ENCODE measurements at places on chromosomes 2 and 18.

- peak; percentile 74 for DNase-seq
These were observed 488.6 kb downstream of the BCL11A start for GRCh38 chr2:60064687-60065389.

GRCh38 chr18:25189391-25190185 lies 162.4 kb downstream of the ZNF521 start:
- DNase-seq = peak; percentile 87

- DNase-seq = peak; percentile 62
These were observed 58.3 kb upstream of the MAPRE3 start for GRCh38 chr2:26911911-26912861.

GRCh38 chr2:221211653-221212052 lies 360.5 kb downstream of the EPHA4 start:
- DNase-seq = no peak

- DNase-seq = no peak
These were observed 29.0 kb downstream of the TBR1 start for GRCh38 chr2:161445097-161445496.

GRCh38 chr2:56292951-56293350 lies 109.2 kb downstream of the CCDC85A start:
- DNase-seq = peak; percentile 24

DNA sequence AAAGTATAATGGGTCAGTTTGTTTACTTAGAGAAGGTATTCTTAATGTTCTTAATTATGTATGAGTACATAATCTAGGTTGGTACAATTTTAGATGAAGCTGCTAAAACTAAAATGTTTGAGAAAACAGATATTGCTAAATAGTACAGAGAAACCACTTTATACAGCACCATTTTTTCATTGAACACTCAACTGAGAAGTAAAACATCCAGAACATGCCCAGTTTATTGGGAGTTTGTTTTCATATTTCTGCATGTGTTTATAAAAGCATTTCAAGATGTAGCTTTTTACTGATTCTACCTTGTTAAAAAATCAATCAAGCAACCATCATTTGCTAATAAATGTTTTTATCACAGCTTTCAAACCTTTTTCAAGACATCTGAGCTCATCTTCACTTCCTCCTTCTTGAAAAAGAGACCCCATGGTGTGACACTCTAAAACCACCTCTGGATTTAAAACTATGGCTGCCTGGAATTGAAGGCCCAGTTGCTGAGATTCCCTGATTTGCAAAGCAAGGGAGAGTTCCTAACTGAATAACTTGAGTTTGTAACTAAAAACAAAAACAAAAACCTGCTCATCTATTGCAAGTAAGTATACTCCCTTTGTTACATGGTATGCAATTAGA lies 585.9 kb downstream of the ZEB2 start:
- no peak for DNase-seq

GRCh38 chr2:183521911-183522310 lies 397.7 kb downstream of the NUP35 start:
- DNase-seq = no peak

DNA sequence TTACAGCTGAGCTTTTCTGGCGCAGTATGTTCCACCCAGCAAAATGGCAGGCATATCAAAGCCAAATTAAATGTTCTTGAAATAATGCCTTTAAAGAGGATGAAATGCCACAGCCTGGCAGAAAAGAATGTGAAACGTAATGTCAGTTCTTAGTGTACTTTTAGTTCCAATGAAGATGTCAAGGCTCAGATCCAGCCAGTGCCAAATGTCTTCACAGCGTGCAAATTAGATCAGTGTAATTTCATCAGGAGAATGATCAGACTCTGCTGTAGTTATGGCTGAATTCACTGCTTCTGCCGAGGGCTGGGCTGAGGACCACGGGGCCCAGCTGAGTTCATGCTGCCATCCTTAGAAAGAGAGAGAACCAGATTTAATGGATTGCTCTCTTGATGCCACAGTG lies 78.7 kb upstream of the ITGA4 start:
- no peak for DNase-seq

DNA sequence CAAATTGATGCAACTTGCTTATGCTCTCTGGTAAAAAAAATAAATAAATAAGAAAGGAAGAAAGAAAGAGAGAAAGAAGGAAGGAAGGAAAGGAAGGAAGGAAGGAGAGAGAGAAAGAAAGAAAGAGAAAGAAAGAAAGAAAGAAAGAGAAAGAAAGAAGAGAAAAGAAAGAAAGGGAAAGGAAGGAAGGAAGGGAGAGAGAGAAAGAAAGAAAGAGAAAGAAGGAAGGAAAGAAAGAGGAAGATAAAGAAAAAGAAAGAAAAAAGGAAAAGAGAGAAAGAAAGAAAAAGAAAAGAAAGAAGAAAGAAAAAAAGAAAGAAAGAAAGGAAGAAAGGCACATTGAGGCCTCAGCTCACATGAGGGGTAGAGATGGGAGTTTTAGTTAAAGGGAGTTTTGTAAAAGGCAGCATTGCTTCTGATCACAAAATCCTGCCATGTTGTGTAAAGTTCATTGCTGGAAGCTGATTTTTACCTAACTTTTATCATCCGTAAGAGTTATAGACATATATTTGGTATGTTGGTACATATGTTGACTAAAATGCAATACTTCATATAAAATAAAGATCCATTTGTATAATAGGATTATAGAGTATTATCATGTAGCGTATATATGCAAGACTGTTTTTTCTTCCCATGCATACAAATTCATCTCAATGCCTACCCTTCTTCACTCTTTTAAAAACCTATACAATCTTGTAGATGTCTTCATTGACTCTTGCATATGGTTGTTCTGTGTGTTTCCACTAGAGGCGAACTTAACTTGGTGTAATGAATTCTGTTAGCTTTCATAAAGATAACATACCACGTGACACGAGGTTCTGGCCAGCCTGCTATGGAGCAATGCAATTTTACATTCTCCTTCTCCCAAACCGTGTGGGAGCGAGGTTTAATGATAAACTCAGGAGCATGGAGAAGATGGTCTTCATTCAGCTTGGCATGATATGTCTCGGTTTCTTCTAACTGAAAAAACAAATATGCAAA lies 32.8 kb downstream of the MYOM1 start:
- DNase-seq = no peak

DNA sequence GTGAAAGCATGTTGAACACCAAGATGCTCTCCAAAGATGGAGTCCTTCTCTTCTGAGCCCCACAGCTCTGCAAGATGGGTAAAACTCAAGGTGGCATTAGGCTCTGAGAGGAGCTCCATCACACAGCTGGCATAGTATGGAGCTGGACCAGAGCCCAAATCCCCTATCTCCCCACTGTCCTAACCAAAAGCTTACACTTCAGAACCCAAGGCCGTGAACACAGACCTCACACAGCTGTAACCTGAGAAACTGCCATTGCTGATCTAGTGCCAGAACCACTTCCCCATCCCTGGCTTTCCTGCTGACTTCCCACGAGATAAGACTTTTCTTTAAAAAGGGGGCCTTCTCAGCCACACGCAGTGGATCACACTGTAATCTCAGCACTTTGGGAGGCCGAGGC lies 25.0 kb downstream of the TTC32 start:
- no peak for DNase-seq

DNA sequence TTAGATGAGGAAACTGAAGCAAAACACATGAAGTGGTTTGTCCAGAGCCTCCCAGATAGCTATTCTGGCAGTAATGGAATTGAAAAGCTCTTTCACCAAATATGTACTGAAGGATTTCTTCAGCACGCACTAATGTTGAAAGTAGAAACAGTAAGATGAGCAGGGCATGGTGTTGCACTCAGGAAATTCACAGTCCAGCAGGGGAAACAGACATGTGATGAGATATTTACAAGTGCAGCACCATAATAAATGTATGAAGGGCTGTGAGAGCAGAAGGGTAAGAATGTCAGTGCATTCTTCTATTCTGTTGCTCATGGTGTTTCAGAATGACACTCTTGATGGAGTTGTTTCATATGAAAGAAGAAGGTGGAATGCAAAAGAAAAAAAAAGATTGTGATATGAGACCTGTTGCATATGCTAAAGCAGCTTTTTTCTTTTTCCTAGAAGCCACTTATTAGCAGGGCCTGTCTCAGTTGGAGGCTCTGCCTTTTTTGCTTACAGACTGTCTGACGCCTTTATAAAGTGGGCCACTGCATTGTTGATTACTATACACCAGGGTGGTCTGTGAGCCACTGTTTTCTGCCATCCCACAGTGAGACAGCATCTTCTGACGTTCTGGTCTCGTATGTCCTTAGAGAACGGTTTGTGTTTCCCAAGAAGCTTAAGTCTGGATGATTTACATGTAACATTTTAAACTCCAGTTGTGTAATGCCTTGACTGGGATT lies 516.9 kb downstream of the ARHGAP15 start:
- no peak for DNase-seq

GRCh38 chr2:118529908-118530599 lies 317.4 kb downstream of the EN1 start:
- DNase-seq = no peak

- no peak for DNase-seq
These were observed 219.3 kb upstream of the APCDD1 start for GRCh38 chr18:10234912-10235660.

DNA sequence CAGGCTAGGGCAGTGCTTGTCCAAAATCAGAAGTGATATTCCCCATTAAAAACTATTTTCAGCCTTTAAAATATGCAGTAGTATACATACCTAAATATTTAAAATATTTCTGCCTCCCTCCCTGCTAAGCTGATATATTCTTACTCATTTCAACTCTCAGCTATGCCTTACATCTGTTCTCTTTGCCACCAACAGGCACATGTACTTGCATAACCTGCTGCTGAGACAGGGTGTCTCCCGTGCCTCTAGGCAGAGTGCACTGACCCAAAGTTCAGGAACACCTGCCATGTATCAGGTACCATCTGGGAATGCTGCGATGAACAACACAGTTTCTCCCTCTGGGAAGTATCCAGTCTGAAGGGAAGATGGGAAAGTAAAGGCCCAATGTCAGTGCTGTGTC lies 91.7 kb downstream of the STK39 start:
- DNase-seq = peak; percentile 37

DNA sequence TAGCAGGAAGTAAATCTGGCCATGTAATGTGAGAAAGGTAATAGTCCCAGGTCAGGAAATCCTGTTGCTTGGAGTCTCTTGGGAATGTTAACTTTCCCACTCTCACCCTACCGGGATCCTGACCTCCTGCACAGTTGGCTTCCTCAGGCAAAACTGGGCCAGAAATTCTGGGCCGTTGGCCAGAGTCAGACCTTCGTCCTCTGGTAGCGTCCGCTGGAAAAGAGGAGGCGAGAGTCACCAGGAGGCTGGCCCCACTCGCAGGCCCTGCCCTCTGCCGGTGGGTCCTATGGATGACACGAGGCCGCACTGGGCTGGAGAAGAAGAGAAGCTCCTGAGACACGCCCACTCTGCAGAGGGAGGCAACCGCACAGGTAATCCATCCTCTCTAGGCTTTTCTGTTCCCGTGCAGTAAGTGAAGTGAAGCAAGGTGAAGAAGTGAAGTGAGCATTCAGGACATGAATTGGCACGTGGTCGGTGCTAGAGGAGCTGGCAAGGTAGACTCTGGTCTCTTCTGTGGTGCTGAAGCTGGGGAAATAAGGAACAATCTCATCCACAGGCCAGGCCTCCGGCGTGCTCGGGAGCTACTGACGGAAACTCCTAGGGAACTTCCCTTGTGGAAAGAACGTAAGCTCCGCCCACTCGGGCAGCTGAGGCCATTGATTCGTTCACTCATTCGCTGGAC lies 182.7 kb upstream of the GLI2 start:
- DNase-seq = no peak

DNA sequence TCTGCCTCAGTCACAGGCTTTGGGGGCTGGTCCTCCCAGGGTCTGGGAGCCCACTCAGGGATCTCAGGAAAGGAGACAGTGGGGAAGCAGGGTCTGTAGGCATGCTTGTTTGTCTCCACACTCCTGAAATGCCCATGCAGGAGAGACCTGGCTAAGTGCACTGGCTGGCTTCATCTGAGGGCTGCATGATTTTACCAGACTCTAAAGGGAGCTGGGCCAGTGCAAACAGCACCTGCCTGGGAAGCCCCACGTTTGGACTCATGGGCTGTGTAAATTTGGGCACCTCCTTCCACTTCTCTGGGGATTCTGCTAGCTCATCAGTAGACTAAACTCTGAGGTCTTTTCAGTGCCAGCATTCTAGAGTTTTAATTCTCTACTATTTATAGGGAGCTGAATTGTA lies 33.7 kb downstream of the LYPD1 start:
- DNase-seq = no peak

DNA sequence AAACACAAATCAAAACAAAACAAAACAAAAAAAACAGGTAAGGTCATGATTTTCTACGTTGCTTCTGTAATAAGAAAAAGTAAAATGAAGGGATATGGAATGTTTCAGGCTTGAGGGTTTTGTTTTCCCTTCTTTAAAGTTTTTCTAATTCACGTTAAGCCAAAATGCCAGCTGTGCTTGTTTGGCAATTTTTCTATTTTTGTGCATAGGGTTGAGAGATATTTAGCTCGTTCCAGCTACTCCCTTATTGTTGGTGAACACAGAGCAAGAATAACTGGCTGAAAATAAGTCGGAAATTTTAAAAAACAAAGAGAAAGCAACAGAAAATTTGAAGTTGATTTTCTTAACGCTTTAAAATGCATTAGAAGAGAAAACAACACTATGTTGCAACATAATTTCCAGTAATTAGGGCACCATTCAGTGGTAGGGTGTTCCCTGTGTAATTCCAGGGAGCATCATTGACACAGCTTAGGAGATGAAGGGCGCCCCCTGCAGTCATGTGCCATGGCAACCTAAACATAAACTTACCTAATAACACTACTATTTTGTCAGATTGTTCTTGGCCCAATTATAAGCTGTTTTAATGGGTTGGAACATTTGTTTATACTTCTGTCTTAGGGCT lies 99.5 kb downstream of the DTNA start:
- peak; percentile 23 for DNase-seq

All from NCI-H524 (cell line).